ENCODE measurements at places on chromosomes 1 and 21. TPM values are rescaled to one million over a fixed set of nuclear protein-coding genes. Genes with fewer than 3 reads are reported as not detected.

Gene CD1D
- 2.8 TPM for total RNA-seq

GRCh38 chr21:45316871-45317397 lies 29.2 kb upstream of the POFUT2 start:
- DNase-seq = no peak

DNA sequence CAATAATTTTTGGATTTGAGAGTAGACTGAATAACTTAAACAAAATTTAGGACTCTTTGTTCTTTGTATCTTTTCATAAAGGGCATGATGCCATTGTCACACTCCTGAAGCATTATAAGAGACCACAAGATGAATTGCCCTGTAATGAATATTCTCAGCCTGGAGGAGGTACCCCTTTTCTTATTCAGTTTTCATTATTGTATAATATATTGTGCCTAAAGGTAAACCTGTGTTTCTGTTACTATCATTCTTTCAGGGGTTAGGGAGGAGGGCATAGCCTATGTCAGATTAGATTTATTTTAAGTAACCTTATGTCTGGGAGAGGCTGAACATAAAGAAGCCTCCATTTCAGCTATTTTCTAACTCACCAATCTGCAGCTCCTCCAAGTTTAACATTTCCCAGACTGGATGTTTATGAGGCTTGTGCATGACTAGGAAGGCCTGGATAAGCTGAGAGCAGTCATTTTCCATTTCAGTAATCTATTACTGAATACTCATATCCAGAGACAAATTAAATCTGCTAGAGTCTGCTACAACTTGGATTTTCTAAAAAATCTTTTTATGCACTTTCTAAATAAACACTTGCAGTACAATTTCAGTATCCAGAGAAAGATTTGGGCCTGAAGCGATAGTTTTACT lies 132.1 kb downstream of the TNNI3K start:
- DNase-seq = no peak

Gene EVA1B
- 12.0 TPM for total RNA-seq

- DNase-seq = no peak
Observed at GRCh38 chr1:17842686-17843085, 87.6 kb downstream of the ACTL8 start.

GRCh38 chr1:22607154-22607553 lies 29.3 kb upstream of the C1QA start:
- DNase-seq = no peak

Gene DCST1
- not detected for total RNA-seq

- DNase-seq = peak; percentile 59
Observed at GRCh38 chr1:2229911-2230731, 2.0 kb downstream of the SKI start.

- DNase-seq = no peak
Observed at GRCh38 chr1:24745711-24746413, 615 bp downstream of the CLIC4 start.

- DNase-seq = no peak
Observed at GRCh38 chr1:30705698-30706097, 17.7 kb downstream of the MATN1 start.

Gene CCNL2
- total RNA-seq = 66.5 TPM

GRCh38 chr21:41877901-41878830 lies 978 bp downstream of the PRDM15 start:
- no peak for DNase-seq

Measured in heart left ventricle (tissue), 16 donors.